ENCODE measurements at places on chromosomes 13 and 19. TPM values are rescaled to one million over a fixed set of nuclear protein-coding genes. Genes with fewer than 3 reads are reported as not detected.

MISP gene
- total RNA-seq: not detected

ZNF583 gene
- 2.2 TPM for total RNA-seq

ZNF625 gene
- 2.7 TPM for total RNA-seq

FXYD1 gene
- total RNA-seq: 1.6 TPM

CKM gene
- total RNA-seq: not detected

RASGRP4 gene
- total RNA-seq: 10.9 TPM

ZNF813 gene
- 2.4 TPM for total RNA-seq

OR10H1 gene
- not detected for total RNA-seq

CGB8 gene
- total RNA-seq: not detected

NAXD gene
- 20.8 TPM for total RNA-seq

CD70 gene
- 24.3 TPM for total RNA-seq

PRSS57 gene
- 3.3 TPM for total RNA-seq

KRTDAP gene
- total RNA-seq: not detected

C19orf81 gene
- not detected for total RNA-seq

FGF9 gene
- 0.35 TPM for total RNA-seq

PSG7 gene
- not detected for total RNA-seq

CD22 gene
- total RNA-seq: 3.3 TPM

VSTM2B gene
- not detected for total RNA-seq

ZNF585A gene
- total RNA-seq: 7.5 TPM

HMG20B gene
- 47.8 TPM for total RNA-seq

DCT gene
- total RNA-seq: 0.44 TPM

MYO1F gene
- 289 TPM for total RNA-seq

ODAD3 gene
- not detected for total RNA-seq
